GM04504 (cell line): ENCODE measurements at places on chromosomes 6 and 20.

DNA sequence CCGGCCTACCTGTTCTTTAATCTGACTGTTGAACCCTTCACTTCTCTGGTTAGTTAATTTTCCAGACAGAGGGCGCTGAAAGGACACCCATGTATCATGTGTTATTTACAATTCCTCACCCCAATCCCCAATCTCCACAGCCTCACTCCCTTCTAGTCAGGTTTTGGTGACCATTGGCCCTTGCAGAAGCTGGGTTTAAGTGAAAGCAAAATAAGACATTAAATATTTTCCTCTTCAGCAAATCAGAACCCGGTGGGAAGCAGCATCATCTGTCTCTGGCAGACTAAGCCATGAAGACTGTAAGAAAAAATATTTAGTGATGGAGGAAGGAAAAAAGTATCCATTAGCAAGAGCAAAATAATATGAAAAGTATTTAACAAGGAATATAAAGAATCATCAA lies 9.4 kb upstream of the HLA-DQA1 start:
- no peak for DNase-seq

- no peak for DNase-seq
These were observed 77.5 kb upstream of the BEND3 start for GRCh38 chr6:107192830-107193229.

GRCh38 chr20:5680192-5680591 lies 70.0 kb upstream of the SHLD1 start:
- no peak for DNase-seq

DNA sequence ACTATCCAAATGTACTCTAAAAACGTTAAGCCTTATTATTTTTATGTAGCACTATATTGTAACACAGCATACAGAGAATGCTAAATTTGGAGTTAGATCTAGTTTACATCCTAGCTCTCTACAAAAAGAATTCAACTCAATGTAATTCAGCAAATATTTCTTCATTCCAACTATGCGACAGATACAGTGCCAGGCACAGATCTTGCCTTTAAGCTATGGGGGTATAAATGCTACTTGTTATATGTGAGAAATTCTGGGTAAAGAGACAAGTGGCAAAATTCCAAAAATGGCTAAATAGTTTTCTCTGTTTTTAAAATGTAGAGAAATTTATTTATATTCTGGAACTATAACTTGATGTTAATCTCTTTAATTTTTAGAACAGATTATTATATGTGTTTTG lies 63.2 kb downstream of the SEL1L2 start:
- no peak for DNase-seq

GRCh38 chr20:16864069-16864468 lies 115.9 kb downstream of the OTOR start:
- no peak for DNase-seq

DNA sequence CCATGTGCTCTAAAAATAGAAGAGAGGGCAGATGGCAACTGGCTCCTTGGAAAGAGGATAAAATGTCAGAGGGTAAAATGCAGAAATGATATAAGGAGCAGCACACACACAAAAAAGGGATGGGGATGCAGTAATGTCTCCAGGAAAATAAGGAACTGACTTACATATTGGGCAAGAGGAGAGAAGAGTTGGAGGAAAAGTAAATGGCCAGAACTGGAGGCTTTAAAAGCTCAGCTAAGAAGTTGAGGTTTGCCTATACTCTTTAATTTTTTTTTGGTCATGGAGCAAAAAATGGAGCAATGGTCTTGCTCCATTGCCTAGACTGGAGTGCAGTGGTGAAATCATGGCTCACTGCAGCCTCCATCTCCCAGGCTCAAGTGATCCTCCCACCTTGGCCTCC lies 93.7 kb downstream of the SULF2 start:
- DNase-seq: no peak
